ENCODE measurements at places on chromosomes 1 and 21.

DNA sequence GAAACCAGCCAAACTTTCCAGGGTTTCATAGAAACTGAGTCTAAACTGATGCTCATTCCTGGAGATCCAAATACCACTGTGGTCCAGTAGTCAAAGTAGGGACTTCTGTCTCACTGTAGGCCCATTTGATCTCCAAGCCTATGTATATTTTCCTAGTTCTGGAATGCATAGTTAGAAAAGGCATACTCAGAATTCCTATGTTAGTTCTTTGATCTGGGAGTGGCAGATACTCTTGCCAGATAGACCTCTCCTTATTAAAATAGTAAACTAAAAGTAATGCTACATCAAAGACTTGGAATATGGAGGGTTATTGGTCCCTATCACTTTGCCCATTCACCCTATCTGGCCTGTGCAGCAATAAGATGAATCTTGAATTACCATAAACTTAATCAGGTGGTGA, 10.4 kb upstream of the SGIP1 start:
- DNase-seq, result no peak

DNA sequence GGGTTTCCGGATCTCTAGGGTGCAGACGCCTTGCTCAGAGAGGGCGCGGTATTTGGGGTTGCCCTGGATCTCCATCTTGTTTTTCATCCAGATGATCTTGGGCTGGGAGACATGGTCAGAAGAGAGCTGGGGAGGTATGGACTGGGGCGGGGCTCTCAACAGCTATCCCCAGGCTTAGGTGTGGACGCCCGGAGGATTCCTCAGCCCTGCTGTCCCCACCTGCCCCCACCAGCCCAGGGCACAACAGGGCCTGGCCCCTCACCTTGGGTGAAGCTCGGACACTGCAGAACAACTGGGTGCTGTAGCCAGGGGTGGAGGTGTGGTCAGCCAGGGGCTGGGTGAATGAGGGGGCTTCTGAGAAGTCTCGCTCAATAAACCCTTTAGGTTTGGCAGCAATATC, 6.6 kb downstream of the MYBPH start:
- no peak for DNase-seq

DNA sequence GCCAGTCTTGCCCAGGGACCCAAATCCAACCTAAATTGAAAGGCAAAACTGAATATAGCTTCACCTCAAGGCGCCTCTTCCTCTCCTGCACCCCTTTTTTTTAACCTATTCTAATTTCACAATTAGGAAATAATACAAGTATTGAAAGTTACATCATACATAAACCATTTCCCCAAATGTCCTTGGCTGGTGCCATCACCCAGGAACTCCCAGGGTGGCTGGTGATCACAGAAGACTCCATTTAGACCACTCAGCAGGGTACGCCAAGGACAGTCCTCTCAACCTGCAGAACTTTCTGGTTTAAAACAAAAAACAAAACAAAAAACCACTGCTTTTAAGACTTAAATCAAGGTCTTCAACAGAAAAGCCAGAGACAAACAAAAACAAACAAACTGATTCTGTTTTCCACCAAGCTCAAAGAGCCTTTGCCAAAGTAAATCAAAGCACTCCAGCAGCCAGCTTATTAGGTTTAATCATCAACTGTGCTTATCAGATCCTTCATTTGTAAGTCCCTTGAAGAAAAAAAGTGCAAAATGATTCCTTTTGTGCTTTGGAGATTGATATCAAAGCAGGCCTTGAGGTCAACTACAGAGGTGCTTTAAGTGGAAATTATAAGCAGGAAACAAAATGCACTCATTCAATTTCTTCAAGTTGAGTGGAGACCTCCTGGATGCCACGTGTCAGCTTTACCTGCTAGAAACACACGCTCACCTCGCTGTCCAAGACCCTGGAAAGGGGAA, 113.0 kb downstream of the ETS2 start:
- DNase-seq, result no peak

- DNase-seq, result no peak
Measured at GRCh38 chr21:24994717-24995116, 612.6 kb downstream of the MRPL39 start.

DNA sequence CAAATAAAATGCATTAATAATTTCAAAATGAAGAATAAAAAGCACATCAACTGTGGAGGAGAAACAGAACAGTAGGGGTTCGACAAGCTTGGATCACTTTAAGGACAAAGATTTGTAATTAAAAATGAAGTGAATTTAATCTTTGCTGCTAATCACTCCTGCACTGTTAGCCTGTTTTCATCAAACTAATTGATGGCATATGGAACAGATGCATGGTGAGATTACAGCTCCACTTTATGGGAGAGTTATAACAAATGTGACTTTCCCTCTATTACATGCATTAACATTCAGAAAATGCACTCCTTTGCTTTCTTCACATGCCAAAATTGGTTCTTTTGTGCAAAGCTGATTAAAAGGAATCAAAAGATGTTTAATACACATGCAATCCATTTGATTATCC, 207.2 kb upstream of the C21orf91 start:
- no peak for DNase-seq

- peak; percentile 96 for DNase-seq
Measured at GRCh38 chr1:150976879-150977694, 2.5 kb upstream of the CERS2 start.

GRCh38 chr21:43819511-43820405, 30.4 kb downstream of the RRP1 start:
- DNase-seq, result no peak

GRCh38 chr1:80044662-80045061, 1038.1 kb upstream of the ADGRL4 start:
- DNase-seq, result no peak

GRCh38 chr1:174466607-174467006, 18.8 kb downstream of the GPR52 start:
- DNase-seq, result no peak

DNA sequence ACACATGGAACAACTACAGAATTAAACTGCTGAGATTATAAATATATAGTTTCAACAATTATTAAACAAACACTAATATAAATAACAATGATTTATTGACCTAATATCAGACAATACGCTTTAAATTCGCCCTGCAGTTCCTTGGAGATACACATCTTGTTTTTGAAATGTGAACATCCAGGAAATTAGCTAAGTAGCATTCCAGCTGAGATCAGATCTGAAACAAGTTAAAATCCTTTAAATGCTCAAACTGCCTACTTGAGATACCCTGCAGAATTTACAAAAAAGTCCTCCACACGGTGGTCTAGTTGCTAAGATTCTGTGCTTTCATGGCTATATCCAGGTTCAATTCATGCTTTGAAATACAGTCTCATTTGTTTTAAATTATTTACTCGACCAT, 101.4 kb upstream of the OLFM3 start:
- no peak for DNase-seq

DNA sequence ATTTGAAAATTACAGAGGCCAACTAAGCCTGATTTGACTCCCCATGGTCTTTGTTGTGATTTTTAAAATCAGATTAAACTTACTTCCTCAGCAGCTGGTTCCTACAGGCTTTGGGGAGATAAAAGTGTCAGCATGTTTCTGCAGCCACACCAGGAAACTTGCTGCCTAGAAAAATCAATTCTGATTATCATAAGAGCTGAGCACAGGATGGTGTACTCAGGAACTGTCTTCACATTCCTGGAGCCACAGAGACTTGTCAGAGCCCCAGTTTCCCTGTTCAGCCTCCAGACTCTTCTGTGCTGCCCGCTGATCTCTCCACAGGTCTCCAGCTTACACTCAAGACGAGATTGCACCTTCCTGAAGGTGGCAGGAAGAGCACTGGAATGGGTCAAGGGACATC, 23.9 kb downstream of the RAB3B start:
- no peak for DNase-seq

GRCh38 chr1:38337711-38338110, 291.1 kb upstream of the POU3F1 start:
- DNase-seq, result no peak

GRCh38 chr1:158155673-158156072, 25.0 kb upstream of the CD1D start:
- DNase-seq, result peak; percentile 55

DNA sequence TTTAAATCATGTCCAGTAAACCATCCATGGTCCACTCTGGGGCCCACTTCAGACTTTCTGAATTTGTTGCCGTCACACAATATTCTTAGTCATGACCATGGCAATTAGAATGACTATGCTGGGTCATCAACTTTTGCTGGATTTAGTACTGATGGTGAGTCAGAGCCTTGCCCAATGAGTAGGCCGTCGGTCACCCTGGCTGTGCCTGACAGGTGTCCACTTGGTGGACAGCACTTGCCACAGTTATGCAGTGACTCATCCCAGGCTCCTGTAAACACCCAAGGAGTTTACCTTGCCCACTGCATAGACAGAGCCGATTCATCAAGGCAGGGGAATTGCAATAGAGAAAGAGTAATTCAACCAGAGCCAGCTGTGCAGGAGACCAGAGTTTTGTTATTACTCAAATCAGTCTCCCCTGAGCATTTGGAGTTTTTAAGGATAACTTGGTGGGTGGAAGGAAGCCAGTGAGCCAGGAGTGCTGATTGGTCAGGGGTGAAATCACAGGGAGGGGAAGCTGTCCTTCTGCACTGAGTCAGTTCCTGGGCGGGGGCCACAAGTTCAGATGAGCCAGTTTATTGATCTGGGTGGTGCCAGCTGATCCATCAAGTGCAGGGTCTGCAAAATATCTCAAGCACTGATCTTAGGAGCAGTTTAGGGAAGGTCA, 333.8 kb downstream of the PTPRU start:
- peak; percentile 98 for DNase-seq

GRCh38 chr1:205430696-205431305, 8.9 kb upstream of the LEMD1 start:
- peak; percentile 50 for DNase-seq

- peak; percentile 70 for DNase-seq
Measured at GRCh38 chr1:203627851-203628200, 1.2 kb downstream of the ATP2B4 start.

DNA sequence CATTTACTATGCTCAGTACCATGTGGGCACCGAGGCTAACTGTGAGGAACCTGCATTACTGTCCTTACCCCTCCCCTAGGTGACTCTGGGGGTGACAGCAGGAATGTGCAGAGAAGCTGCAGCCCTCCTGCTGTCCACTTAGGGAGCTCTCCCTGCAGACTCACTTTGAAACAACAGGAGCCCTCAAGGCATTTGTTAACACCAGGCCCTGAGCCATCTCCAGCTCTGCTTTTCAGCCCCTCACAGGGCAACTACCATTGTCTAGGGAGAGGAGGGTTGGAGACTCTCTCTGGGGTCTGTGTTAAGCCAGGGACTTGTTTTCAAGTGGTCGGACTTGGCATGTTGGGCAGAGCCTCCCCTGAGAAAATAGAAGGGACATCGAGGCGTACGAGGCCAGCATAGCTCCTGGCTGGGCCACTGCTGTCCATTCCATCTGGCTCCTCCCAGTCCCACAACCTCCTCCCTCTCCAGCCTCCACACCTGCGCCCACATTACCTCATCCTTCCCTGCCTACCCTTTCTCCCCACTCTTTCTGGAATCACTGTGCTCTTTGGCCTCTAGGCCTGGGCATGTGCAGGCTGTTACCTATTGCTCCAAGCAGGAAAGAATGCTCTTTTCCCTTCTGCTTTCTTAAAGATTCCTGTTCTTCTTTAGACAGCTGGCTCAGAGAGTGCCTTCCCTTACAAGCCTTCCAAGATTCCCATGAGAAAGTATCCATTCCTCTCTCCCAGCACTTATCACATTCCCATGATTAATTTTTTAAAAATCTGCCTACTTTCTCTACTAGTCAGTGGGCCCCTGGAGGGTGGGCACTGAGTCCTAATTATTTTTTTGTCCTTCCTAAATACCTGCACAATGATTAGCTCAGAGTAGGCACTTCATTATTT, 102.7 kb upstream of the GCLM start:
- DNase-seq, result no peak
